ENCODE measurements at places on chromosomes 1 and 21.

DNA sequence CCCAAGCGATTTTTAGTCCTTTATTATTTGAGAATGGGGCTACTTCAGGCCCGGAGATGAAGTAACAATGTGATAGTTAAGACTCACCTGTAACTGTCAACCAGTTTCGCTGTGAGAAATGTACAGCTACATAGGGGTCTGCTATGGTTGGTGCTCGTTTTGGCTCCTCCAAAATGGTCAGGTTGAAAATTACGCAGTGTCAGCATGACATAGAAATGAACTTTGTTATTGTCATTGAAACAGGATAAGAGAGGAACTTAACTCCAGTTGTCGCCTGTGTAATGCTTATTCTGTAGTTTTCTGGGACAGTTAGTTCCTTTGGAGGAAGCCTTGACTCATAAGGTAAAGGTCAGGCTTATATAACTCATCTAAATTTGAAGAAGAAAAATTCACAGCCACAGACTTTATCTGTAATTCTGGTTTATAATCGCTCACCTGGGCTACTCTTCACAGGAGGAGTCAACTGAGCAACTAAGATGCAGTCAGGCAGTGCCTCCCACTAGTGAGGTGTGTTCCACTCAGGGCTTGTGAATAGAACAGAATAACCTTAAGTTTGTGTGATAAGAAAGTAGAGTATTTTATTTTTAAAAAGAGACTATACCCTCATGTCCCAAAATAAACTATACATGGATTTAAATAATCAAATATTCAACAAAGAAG lies 130.9 kb downstream of the CD247 start:
- H3K4me1 ChIP-seq: no peaks in the 10 kb centered on the region
- no peaks in the 10 kb centered on the region for H3K27me3 ChIP-seq
- DNase-seq: no peak
- no peak overlapping the region for H3K27ac ChIP-seq

DNA sequence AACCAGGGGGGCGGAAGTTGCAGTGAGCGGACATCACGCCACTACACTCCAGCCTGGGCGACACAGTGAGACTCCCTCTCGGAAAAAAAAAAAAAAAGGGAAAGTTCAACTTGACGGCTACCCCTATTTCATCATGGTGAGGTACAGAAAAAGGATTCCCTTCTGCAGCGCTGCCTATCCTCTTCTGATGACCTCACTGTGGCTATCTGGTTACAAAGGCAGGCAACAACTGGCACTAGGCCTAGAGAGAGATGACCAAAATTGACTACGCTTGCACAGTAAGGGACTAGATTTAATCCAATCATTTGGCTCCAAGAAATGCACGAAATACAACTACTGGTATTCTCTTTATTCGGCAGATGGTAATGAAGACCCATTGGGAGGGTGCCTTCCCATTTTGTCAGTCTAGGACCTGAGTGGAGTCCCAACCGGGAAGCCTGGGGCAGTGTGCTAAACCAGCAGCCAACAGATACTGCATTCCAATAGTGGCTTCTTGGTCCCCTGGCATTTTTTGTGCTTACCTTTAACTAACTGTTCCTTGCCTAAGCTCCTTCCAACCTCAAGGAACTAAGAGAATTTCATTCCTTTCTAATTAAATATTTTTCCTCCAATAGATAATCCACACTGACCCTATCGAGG lies 36.6 kb downstream of the ITPKB start:
- peaks cover 53% of the 10 kb centered on the region for H3K4me1 ChIP-seq
- no peak for DNase-seq
- peak overlapping the region; percentile 80 for H3K4me3 ChIP-seq
- H3K27me3 ChIP-seq: no peaks in the 10 kb centered on the region
- H3K36me3 ChIP-seq: peaks cover 5% of the 10 kb centered on the region

DNA sequence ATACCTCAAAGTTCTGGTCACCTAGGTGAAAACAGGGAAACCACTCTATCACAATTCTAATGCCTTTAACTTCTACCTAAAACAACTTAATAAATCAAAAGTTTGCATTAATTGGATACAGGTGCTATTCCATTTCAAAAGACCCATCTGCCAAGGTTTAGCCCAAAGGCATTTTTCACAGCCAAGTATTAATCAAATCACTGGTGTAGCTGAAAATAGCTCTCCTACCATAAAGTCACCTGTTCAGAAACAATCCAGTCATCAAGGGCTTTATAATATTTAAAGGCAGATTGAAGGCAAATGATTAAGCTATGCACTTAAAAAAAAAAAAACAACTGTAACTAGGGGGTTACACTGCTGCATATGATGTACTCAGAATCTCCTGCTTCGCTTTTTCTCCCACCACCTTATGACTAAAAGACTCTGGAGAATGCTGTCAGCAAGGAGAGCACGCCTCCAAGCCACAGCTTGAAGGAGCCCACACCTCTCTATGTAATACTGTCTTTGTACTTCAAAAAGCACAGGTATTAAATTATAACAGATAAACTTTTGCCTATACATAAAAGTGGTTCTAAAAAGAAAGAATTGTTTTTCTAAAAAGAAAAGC lies 20.5 kb downstream of the KIAA0319L start:
- no peaks in the 10 kb centered on the region for H3K27me3 ChIP-seq
- peaks cover 2% of the 10 kb centered on the region for H3K36me3 ChIP-seq
- DNase-seq: no peak
- peaks cover 18% of the 10 kb centered on the region for H3K4me1 ChIP-seq
- H3K27ac ChIP-seq: no peak overlapping the region
- no peak overlapping the region for H3K4me3 ChIP-seq

GRCh38 chr1:37952738-37953137 lies 5.9 kb upstream of the INPP5B start:
- peaks cover 9% of the 10 kb centered on the region for H3K36me3 ChIP-seq
- no peaks in the 10 kb centered on the region for H3K4me1 ChIP-seq
- no peak overlapping the region for H3K4me3 ChIP-seq
- no peaks in the 10 kb centered on the region for H3K27me3 ChIP-seq

Measured in B cell (primary cell).